ENCODE measurements at places on chromosomes 11 and 22. TPM values are rescaled to one million over a fixed set of nuclear protein-coding genes. Genes with fewer than 3 reads are reported as not detected.

Gene APOL5
- total RNA-seq: not detected

Gene PKP3
- total RNA-seq: 0.27 TPM

Gene TTC12
- total RNA-seq: 2.2 TPM

Gene B4GAT1
- 21.2 TPM for total RNA-seq

Gene OLFML1
- not detected for total RNA-seq

Gene BTBD18
- not detected for total RNA-seq

Gene GGTLC3
- not detected for total RNA-seq

Gene LRRN4CL
- 0.37 TPM for total RNA-seq

Gene RBFOX2
- 129 TPM for total RNA-seq

Gene NARS2
- total RNA-seq: 15.5 TPM

Gene TSGA10IP
- total RNA-seq: not detected

Gene PDE2A
- total RNA-seq: 14.8 TPM

Gene STK33
- 3.4 TPM for total RNA-seq

Gene FAM227A
- total RNA-seq: 1.9 TPM

Gene TMEM86A
- 2.6 TPM for total RNA-seq

Gene TNRC6B
- total RNA-seq: 37.2 TPM

Gene GDPD4
- total RNA-seq: not detected

Gene MYBPC3
- not detected for total RNA-seq

Gene SLC17A6
- not detected for total RNA-seq

Gene CARNS1
- 0.35 TPM for total RNA-seq

Gene LIPT2
- total RNA-seq: 1.7 TPM

Gene TFIP11
- 49.8 TPM for total RNA-seq

Gene PNPLA5
- total RNA-seq: not detected

Gene ART1
- total RNA-seq: not detected

Gene SYT7
- 0.78 TPM for total RNA-seq

Gene OR52B4
- not detected for total RNA-seq

Gene SLC22A25
- not detected for total RNA-seq

Gene MS4A7
- total RNA-seq: not detected

Gene KCNC1
- total RNA-seq: not detected

Gene ALX4
- not detected for total RNA-seq

Gene CHADL
- 2.1 TPM for total RNA-seq
